ENCODE measurements at places on chromosomes 11 and 22.

GRCh38 chr11:73566977-73567755 lies 30.7 kb downstream of the FAM168A start:
- DNase-seq = no peak

- no peak for DNase-seq
Observed at GRCh38 chr11:6248248-6248647, 9.4 kb downstream of the CNGA4 start.

DNA sequence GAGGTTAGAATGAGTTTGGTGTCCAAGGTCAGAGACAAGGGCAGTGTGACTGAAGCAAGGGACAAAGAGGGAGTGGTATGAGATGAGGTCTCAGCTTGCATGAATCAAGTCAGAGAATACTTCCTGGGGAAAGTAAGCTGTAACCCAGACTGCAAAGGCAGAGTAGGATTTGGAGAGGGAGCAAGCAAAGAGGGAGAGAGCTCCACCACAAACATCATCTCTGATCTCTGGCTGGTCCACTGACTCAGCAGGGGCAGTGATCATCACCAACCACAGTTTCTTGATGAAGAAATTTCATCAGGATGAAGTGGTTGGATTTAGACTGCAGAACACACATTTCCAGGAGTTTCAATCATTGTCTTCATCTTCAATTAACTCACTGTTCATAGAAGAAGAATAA lies 54.9 kb upstream of the HMGXB4 start:
- no peak for DNase-seq

DNA sequence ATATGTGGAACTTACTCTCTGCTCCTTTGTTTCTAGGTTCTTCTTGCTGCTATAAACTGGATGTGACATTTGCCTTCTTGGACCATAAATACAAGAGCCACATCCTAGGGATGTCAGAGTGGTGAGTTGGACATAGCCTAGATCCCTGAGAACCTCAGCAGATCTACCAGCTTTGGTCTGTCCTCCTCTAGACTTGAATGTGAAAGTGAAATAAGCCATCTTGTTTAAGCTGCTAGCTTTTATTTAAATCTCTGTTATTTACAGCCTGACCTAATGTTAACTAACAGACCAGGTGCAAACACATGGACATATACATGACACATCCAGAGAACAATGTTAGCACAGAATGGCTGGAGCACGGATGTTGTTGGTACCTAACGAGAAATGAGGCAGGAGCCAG lies 36.0 kb downstream of the SLN start:
- no peak for DNase-seq

GRCh38 chr11:7449211-7449840 lies 36.0 kb upstream of the OLFML1 start:
- DNase-seq = no peak

GRCh38 chr11:92322225-92322624 lies 97.6 kb downstream of the FAT3 start:
- DNase-seq = no peak

GRCh38 chr11:59208956-59209355 lies 3.8 kb downstream of the MPEG1 start:
- no peak for DNase-seq

- DNase-seq = no peak
Observed at GRCh38 chr11:107756553-107756952, 44.7 kb upstream of the SLN start.

DNA sequence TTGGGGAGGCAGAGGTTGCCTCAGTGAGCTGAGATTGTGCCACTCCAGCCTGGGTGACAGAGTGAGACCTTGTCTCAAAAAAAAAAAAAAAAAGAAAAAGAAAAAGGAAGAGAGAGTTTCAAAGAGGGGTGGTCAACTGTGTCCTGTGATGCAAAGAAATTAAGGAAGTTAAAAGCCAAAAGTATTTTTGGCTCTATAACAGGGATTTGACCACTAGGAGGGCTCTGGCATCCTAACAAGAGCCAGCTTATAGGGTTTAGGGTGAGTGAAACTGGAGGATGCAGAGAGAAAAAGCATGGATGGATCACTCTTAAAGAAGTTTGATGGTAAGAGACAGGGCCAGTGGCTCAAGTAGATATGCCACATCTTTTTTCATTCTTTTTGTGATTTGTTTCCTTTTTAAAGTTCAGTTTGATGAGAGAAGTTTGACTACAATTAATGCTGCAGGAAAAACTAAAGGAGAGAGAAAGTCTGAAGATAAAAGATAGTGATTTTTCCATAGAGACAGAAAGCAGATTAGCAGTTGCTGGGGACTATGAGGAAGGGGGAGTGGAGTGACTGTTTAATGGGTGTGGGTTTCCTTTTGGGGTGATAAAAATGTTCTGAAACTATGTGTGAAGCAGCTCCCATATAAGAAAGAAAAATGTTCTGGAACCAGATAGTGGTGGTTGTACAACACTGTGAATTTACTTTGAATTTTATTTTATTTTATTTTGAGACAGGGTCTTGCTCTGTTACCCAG lies 11.1 kb upstream of the MICAL2 start:
- DNase-seq = no peak

- DNase-seq = no peak
Observed at GRCh38 chr11:95456714-95457491, 225.9 kb upstream of the SESN3 start.

GRCh38 chr11:118138839-118139420 lies 13.7 kb downstream of the SCN4B start:
- no peak for DNase-seq

- DNase-seq = no peak
Observed at GRCh38 chr11:122666743-122667142, 11.2 kb downstream of the UBASH3B start.

- peak; percentile 71 for DNase-seq
Observed at GRCh38 chr22:50473088-50473487, 1.7 kb downstream of the SBF1 start.

DNA sequence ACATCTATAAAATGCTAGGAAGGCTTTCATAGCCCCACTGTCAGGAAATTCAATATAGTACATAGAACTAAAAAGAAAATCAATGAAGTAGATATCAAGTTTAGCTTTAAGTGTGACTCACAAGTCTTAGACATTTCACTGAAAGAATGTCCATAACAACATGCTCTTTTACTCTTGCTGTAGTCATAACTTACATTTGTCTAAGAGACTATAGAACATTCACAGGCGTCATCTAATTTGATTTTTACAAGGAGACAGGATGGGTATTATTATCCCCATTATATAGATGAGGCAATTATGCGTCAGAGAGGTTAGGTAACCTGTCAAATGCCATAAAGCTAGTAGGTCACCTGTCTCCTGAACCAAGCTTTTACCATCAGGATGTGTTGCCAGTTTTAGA lies 36.9 kb downstream of the BDNF start:
- no peak for DNase-seq

DNA sequence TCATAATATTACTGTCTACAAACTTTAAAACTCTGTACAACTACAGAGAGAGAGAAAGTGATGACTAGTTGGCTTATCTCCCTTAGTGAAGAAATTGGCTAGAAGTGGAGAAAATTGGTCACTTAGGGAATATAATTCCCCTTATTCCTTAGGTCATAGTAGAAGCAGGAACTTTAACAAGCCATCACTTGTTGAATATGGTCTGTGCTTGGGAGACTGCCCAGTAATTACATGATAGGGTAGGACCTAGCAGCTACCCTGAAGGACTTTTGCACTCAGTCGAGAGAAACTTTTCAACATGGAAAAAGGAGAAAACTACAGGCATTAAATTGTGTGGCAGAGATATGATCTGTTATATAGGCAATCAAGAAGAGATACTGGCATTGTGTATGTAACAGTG lies 576.5 kb upstream of the CCDC90B start:
- no peak for DNase-seq

DNA sequence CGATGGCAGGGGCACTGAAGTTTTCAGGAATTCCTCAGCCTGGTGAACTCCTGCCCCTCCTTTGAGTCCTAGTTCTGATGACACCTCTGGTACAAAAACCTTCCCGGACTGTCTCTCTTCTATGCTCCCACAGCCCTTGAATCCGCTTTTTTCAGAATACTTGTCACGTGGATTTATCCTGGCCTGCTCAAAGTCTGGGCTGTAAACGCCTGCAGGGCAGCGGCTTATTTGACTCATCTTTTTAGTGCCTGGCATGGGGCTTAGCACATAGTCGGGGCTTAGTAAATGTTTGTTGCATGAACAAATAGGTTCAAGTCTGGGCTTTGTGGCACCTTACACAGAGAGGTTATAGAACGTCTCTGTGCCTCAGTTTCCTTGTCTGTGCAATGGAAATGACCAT lies 13.4 kb upstream of the KCNJ11 start:
- DNase-seq = no peak

DNA sequence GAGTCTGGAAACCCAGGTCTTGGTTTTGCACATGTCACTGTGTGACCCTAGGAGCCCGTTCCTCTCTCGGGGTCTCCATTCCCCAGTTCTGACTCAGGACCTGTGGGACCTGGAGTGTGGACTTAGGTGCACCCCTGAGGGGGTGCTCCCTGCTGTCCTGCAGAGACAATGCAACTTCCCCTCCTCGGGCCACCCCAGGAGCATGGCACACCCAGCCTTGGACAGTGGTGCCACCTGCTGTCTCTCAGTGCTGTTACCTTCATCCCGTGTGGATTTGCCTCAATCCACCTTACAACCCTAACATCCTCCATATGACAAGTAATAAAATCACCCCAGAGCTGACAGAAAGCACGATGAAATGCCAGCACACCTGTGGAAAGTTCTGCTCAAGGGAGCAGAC lies 27.5 kb upstream of the CRYBB3 start:
- DNase-seq = peak; percentile 2

DNA sequence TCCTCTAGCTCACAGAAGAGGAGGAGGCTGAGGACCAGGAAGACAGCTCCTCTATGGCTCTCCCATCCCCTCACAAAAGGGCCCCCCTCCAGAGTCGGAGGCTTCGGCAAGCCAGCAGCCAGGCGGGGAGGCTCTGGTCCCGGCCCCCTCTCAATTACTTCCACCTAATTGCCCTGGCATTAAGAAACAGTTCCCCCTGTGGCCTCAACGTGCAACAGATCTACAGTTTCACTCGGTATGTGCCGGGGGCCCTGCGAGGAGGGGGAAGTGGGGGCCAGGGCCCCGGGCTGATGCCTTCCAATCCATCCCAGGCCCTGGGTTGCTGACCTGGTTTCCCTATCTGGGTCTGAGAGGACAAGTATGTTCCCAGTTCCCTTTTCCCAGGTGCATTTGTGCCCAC lies 7.9 kb downstream of the FOXR1 start:
- DNase-seq = no peak

GRCh38 chr11:43644621-43645299 lies 35.8 kb upstream of the HSD17B12 start:
- no peak for DNase-seq

- DNase-seq = no peak
Observed at GRCh38 chr11:86117712-86118063, 48.8 kb upstream of the PICALM start.

- no peak for DNase-seq
Observed at GRCh38 chr22:25232301-25232700, 12.9 kb downstream of the CRYBB2 start.

DNA sequence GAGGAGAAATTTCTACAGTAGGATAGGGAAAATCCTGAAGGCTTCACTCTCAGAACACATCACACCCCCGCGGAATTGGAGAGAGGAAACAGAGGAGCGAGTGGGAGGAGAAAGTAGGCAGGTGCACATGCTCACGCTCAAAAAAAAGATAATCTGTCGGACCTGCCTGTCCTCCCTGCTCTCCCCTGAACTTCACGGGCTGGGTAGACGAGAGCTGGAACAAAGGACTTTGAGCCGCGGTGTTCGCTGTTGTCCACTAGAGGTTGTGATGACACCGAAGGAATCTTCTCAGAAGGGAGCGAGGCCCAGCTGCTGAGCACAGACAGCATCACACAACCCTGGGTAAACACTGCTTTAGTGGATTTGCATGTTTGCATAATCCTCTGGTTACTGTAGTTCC lies 5.0 kb downstream of the SEZ6L start:
- no peak for DNase-seq

DNA sequence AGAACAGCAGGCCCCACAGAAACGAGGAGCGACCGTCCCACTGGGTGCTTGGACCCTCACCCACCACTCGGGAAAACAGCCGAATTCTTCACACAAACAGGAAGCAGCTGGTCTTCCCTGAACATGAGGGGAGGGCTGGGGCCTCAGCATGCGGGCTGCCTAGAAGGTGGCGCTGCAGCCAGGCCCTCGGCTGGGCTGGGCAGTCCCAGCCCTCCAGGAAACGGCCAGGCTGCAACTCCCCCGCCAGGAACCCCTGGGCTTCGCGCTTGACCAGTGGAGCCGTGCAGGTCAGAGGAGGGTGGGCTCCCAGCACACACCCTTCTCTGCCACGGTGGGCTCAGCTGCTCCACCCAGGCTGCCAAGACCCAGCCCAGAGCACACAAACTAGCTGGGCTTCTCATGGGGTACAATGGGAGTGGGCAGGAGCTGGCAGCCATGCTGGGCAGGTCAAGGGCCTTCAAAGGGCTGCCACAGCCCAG lies 29.6 kb downstream of the IGF2 start:
- no peak for DNase-seq

DNA sequence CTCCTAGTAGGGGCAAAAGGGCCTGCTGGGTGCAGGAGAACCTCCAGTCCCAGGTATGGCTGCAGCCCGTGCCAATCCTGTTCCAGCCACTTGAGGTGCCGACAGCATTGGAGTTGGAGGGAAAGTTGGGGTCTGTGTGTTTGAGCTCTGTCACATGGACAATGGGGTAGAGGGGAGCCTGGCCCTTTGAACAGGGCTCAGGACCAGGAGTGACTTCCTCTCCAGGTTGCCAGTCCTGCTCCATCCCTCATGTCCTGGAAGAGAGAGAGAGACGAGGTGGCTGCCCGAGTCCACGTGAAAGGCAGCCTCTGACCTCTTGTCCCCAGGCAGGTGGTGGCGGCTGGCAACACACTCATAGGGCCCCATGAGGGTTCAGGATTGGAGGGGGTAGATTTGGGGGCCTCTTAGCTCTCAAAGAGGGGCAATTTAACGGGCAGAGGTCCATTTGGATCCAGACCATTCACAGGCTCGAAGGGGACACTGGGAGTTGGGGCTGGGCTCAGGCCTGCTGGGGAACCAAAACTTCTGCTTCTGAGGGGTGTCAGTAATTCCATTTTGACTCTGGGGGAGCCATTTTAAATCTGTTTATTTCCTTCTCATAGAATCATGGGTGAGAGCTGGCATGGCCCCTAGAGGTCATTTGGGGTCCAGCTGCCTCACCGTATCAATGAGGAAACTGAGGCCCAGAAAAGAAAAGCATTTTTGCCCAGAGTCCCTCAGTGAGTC lies 4.1 kb downstream of the ADORA2A start:
- no peak for DNase-seq

All from T-cell (primary cell).